ENCODE measurements at places on chromosomes 4 and X. TPM values are rescaled to one million over a fixed set of nuclear protein-coding genes. Genes with fewer than 3 reads are reported as not detected.

AFP gene
- not detected for total RNA-seq

PNMA6F gene
- total RNA-seq = not detected

GAB1 gene
- total RNA-seq = 26.0 TPM

ANXA10 gene
- total RNA-seq = 14.0 TPM

MAGEE1 gene
- 2.3 TPM for total RNA-seq

GRCh38 chrX:112769034-112769433 is 71.6 kb downstream of the AMOT start:
- no peaks in the 10 kb centered on the region for H3K27me3 ChIP-seq
- no peaks in the 10 kb centered on the region for H3K36me3 ChIP-seq
- DNase-seq = no peak
- no peaks in the 10 kb centered on the region for H3K4me1 ChIP-seq
- H3K27ac ChIP-seq = no peak overlapping the region
- no peak overlapping the region for H3K4me3 ChIP-seq

DNA sequence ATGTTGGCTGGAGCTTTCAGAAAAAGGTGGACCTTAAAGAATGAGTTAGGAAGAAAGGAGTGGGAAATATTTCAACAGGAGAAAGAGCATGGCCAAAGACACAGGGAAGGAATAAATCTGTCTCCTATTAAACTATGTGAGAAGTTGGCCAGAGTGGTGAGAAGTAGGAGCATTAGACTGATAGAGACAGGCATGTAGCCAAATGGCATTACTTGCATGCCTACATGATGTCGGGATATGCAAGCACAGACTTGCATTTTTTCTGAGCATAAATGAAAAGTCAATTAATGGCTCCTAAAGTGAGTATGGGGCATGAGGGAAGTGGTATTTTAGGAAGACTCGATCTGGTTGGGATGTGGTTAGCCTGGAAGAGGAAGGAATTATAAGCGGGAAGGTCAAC is 279.6 kb upstream of the PITX2 start:
- no peak overlapping the region for H3K4me3 ChIP-seq
- no peaks in the 10 kb centered on the region for H3K27me3 ChIP-seq
- H3K27ac ChIP-seq = no peak overlapping the region
- no peaks in the 10 kb centered on the region for H3K36me3 ChIP-seq

GRCh38 chr4:1194010-1194900 is 21.9 kb upstream of the SPON2 start:
- H3K36me3 ChIP-seq = no peaks in the 10 kb centered on the region
- peak; percentile 55 for DNase-seq
- no peak overlapping the region for H3K4me3 ChIP-seq
- no peaks in the 10 kb centered on the region for H3K27me3 ChIP-seq
- H3K27ac ChIP-seq = no peak overlapping the region
- H3K4me1 ChIP-seq = peaks cover 31% of the 10 kb centered on the region

- H3K4me1 ChIP-seq = peaks cover 31% of the 10 kb centered on the region
- H3K27me3 ChIP-seq = no peaks in the 10 kb centered on the region
- no peak for DNase-seq
- H3K4me3 ChIP-seq = no peak overlapping the region
- H3K36me3 ChIP-seq = no peaks in the 10 kb centered on the region
- H3K27ac ChIP-seq = no peak overlapping the region
These were observed 44.2 kb downstream of the MTHFD2L start for GRCh38 chr4:74202062-74202586.

DNA sequence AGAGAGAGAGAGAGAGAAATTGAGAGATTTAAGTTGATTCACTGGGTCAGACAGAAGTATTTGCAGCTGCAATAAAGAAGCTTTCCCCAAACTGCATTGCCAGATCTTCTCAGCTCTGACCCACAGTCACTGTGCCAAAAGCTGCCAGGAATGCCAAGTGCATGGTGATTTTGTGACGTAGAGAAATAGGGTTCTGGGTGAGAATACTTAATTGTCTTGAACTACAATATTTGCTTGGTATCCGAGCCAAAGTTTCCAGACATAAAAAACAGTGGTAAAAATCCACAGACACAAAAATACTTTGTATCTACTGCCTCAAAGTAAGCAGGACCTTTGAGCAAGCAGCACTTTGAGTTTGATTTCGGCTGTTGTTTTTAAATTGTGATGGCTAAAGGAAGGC is 331.1 kb downstream of the GRID2 start:
- no peak overlapping the region for H3K27ac ChIP-seq
- DNase-seq = no peak
- no peaks in the 10 kb centered on the region for H3K36me3 ChIP-seq
- no peak overlapping the region for H3K4me3 ChIP-seq

- no peak overlapping the region for H3K27ac ChIP-seq
- no peak for DNase-seq
- H3K4me3 ChIP-seq = no peak overlapping the region
- no peaks in the 10 kb centered on the region for H3K4me1 ChIP-seq
These were observed 571.5 kb downstream of the KCNIP4 start for GRCh38 chr4:21377046-21377445.

- H3K36me3 ChIP-seq = no peaks in the 10 kb centered on the region
- H3K4me3 ChIP-seq = no peak overlapping the region
- peaks cover 19% of the 10 kb centered on the region for H3K4me1 ChIP-seq
- no peak for DNase-seq
- no peak overlapping the region for H3K27ac ChIP-seq
These were observed 39.3 kb upstream of the CXCL8 start for GRCh38 chr4:73701116-73701515.

DNA sequence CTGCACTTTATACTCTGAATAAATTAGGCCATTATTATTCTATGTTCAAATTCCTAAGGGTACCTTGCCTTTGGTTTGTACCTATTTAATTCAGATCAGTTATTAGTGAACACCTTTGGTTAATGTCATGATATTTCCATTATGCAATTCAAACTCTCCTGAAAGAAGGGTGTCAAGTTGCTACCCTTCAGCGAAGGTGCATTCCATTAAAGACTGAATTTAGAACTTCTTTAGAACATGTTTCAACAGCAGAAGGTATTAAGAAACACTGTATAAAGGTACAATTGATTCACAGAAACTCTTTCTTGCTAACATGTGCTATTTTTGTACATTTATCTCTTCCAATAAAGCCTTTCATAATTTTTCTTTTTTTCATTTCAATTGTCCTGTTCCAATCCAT is 1545.4 kb upstream of the PCDH10 start:
- H3K27ac ChIP-seq = no peak overlapping the region
- no peaks in the 10 kb centered on the region for H3K36me3 ChIP-seq
- H3K4me3 ChIP-seq = no peak overlapping the region

GRCh38 chrX:30483996-30484395 is 93.6 kb downstream of the TASL start:
- no peak overlapping the region for H3K27ac ChIP-seq
- DNase-seq = no peak
- no peak overlapping the region for H3K4me3 ChIP-seq

DNA sequence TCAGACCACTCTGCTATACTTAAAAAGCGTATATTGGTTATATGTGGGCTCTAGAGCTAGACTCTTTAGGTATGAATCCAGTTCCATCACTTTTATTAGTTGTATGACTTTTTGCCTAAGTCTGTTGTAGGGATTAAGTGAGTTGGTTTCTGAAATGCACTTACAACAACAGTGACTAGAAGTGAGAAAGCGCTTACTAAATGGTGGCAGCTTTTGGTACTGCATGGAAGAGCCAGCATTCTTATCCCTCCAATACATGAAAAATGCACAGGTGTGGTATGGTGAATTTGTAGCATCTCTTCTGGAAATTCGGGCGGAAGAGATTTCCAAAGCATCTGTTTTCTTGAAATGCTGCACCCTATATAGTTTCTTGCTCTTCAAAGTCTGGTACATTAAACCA is 117.1 kb downstream of the SPANXA1 start:
- H3K27me3 ChIP-seq = no peaks in the 10 kb centered on the region
- no peak overlapping the region for H3K27ac ChIP-seq
- H3K4me3 ChIP-seq = no peak overlapping the region
- H3K4me1 ChIP-seq = no peaks in the 10 kb centered on the region

GRCh38 chr4:15470128-15470475 is 420 bp downstream of the CC2D2A start:
- H3K27me3 ChIP-seq = no peaks in the 10 kb centered on the region
- no peaks in the 10 kb centered on the region for H3K4me1 ChIP-seq
- DNase-seq = no peak
- H3K27ac ChIP-seq = no peak overlapping the region

- H3K36me3 ChIP-seq = no peaks in the 10 kb centered on the region
- H3K4me1 ChIP-seq = peaks cover 19% of the 10 kb centered on the region
- no peak for DNase-seq
- H3K4me3 ChIP-seq = no peak overlapping the region
- no peak overlapping the region for H3K27ac ChIP-seq
These were observed 420.6 kb upstream of the PABPC4L start for GRCh38 chr4:134622199-134622598.

GRCh38 chr4:159027535-159027934 is 75.3 kb upstream of the RAPGEF2 start:
- no peaks in the 10 kb centered on the region for H3K27me3 ChIP-seq
- H3K4me3 ChIP-seq = no peak overlapping the region
- no peak overlapping the region for H3K27ac ChIP-seq
- no peak for DNase-seq
- H3K4me1 ChIP-seq = no peaks in the 10 kb centered on the region

DNA sequence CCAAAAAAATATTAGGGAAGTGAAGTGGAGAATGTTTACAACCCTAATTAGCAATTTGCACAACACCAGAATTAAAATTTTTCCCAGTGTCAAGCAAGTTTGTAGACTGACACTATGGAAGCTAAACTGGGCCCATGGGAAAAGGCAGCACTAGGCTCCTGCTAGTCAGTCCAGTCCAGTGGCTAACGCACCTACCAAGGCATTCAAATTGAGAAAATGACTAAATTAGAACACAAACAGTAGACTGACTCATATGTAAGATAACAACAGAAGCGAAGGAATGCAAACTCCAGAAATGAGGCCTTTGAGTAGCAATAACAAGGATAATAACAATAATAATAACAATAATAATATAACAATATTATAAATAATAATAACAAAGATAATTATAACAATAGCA is 90.7 kb downstream of the GRIA3 start:
- H3K36me3 ChIP-seq = no peaks in the 10 kb centered on the region
- no peak overlapping the region for H3K27ac ChIP-seq
- no peaks in the 10 kb centered on the region for H3K27me3 ChIP-seq
- no peaks in the 10 kb centered on the region for H3K4me1 ChIP-seq

DNA sequence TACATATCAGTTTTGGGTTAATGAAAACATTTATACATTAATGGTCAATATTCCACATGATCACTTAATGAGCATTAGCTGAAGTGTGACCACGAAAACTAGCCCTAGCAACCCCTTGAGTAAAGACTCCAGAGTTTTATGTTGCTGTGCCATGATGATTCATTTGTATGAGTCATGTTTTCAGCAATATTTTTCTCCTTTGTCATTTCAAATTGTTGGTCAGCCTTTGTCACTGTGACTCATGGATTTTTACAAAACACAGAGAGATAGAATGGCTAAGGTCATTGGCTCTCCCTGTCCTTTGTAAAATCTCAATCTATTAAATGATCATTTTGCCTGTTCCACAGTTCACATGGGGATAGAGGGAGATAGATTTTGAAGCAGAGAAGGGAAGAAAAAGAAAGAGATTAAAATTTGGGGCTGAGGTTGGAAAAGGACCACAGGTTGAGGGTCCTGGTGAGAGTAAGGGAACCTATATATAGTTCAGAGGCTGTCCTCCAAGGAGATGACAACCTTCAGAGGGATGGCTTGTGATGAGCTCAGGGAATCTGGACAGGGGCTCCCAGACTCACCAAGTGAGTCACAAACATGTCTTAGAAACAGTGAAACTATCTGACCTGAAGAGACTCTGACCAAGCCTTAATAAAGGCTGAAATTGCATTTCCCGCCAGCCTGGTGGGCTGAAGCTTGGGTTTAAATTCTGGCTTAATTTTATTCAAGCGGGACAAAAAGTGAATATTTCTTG is 25.6 kb downstream of the NR0B1 start:
- no peak overlapping the region for H3K4me3 ChIP-seq
- no peak overlapping the region for H3K27ac ChIP-seq
- no peak for DNase-seq
- no peaks in the 10 kb centered on the region for H3K4me1 ChIP-seq
- H3K36me3 ChIP-seq = no peaks in the 10 kb centered on the region

- no peaks in the 10 kb centered on the region for H3K4me1 ChIP-seq
- no peaks in the 10 kb centered on the region for H3K36me3 ChIP-seq
- H3K27ac ChIP-seq = no peak overlapping the region
- H3K27me3 ChIP-seq = no peaks in the 10 kb centered on the region
These were observed 142.0 kb upstream of the TEX13D start for GRCh38 chrX:124190440-124190839.

DNA sequence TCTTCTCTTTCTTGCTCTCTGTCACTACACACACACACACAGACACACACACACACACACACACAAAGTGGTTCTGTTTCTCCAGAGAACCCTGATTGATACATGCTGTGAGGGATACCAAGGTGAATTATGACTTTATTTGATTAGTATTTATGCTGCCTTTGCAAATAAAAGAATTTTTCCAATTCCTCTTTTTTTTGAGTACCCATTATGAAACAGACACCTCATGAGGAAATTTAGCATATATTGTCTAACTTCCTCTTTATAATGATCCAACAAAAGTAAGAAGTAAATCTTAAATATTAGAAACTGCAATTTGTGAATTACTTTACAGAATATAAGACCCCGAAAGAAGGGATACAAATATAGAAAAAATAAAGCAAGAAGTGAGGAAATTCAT is 14.3 kb upstream of the RAB28 start:
- H3K4me1 ChIP-seq = no peaks in the 10 kb centered on the region
- H3K27ac ChIP-seq = no peak overlapping the region
- H3K27me3 ChIP-seq = no peaks in the 10 kb centered on the region
- no peak overlapping the region for H3K4me3 ChIP-seq
- H3K36me3 ChIP-seq = no peaks in the 10 kb centered on the region

DNA sequence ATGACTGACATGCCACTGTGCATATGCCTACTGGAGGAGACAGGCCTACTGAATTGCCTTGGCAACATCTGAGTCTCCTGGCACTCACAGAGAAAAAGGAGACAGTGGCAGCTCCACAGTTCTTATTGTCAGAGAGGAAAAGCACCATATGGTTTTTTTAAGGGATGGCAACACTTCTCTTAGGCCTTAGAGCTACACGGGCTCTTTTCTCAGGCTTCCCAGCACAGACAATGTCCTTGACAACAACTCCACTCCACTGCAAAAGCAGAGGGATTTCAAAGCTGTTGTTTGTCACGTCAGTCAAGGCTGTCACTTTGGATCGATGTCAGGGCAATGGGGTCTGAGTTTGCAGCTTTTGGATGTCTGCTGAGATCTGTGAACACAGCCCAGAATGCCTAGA is 4.7 kb upstream of the CLCN4 start:
- H3K4me1 ChIP-seq = no peaks in the 10 kb centered on the region
- no peaks in the 10 kb centered on the region for H3K36me3 ChIP-seq
- H3K4me3 ChIP-seq = no peak overlapping the region
- no peak overlapping the region for H3K27ac ChIP-seq
- no peaks in the 10 kb centered on the region for H3K27me3 ChIP-seq
- DNase-seq = no peak
